ENCODE measurements at places on chromosomes 2 and 18.

GRCh38 chr2:206368933-206369569 is 74.3 kb upstream of the ADAM23 start:
- no peak for DNase-seq

GRCh38 chr2:165568361-165568760 is 98.9 kb downstream of the CSRNP3 start:
- no peak for DNase-seq

- DNase-seq = no peak
Measured at GRCh38 chr2:127054996-127055785, 51.8 kb downstream of the BIN1 start.

GRCh38 chr2:156589381-156590079 is 153.4 kb downstream of the GPD2 start:
- no peak for DNase-seq

DNA sequence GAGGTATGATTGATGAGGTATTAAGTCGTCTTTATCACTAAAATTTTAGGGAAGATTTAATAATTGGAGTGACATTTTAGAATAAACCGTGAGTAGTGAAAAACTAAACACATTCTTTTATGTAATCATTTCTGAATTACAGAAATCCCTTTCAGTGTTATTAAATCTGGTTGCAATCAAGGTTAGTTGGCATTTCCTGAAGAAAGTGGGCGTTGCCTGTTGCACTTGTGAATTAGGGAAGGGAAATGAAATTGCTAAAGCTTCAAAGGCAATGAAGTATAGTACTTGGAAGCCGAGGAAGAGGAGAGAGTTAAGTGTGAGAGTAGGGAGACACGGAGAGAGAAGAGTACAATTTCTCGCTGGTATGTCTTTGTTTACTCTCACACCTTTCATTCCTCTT is 274.5 kb downstream of the SLC8A1 start:
- DNase-seq = no peak

GRCh38 chr2:3662239-3662638 is 4.2 kb downstream of the ALLC start:
- DNase-seq = no peak

DNA sequence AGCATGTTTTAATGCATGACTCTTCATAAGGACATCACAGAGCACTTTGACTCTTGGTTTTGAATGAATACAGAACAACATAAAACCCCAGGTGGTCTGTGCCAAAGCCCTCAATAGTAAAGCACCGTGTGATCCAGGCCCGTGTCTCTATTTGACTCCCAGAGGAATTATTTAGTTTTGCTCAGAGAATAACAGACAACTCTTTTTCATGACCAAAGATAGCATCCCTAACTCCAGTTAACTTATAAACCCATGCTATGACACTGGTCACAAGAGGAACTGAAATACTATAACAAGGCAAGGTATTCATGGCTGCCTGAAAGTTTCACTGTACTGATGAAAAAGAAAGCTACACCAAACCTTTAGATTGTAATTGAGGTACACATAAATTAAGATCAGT is 128.4 kb downstream of the IKZF2 start:
- no peak for DNase-seq

GRCh38 chr2:197461057-197461456 is 7.7 kb downstream of the COQ10B start:
- no peak for DNase-seq

- no peak for DNase-seq
Measured at GRCh38 chr18:36732264-36732663, 96.5 kb downstream of the TPGS2 start.

DNA sequence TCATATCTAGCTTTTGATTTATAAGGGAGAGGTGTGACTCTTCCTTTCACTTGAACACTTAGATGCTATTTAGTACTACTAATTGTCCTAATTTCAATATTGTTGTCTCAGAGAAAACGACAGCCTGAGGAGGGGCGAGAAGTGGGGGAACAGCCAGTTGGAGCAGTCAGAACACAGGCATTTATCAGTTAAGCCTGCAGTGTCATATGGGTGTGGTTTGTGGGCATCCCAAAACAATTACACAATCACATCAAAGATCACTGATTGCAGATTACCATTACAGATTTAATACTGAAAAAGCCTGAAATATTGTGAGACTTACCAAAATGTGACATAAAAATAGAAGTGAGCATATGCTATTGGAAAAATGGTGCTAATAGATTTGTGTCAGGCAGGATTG is 15.8 kb downstream of the TMEM131 start:
- DNase-seq = no peak

DNA sequence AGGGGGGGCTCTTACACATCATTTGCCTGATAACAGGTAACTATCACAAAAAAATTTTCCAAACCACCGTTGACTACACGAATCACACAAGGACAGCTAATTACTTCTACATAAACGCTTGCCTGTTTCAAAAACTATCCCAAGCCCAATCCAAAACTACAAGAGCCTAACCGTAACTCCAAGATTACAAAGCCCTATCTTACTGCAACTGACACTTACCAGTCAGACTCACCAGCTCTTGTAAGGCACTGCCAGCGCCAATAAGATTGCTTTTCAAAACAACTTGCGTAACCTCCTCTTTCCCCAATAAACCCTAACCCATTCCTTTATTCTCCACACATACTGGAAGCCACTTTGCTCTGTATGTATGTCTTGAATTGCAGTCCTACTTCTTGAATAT is 148.4 kb downstream of the NBAS start:
- no peak for DNase-seq

DNA sequence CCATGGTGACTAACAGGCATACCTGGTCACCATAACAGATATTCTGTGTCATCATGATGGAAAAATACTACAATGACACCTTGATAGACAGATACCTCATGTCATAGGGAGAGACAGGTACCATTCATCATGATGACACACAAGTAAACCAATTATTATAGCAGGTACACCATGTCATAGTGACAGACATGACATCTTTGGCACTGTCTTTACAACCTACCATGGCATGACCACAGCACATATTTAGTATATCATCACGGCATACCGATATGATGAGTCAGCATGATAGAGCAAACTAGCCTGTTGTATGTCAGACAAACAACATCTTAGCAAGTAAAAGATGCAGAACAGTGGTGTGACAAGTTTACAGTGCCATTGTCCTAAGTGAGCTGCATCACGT is 101.3 kb upstream of the KLHL29 start:
- no peak for DNase-seq
